ENCODE measurements at places on chromosomes 12 and 14.

DNA sequence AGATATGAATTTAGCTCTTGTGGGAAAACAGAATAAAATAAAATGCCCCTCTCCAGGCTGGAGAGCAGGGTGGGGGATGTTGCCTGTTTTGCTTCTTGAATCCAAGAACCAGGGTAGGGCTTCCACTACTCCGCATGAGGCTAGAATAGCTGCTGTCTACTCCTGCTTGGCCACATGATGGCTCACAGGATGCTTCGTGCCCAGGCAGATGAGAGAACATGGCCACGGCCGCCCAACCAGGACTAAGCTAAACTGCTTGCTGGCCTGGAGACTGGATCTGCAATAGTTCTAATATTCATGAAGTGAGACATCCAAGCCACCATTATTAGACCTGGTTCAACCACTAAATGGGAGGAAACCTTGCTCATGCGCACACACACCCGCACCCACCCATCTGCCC is 122.2 kb upstream of the METAP2 start:
- DNase-seq: no peak

GRCh38 chr12:65015850-65016249 is 105.3 kb downstream of the WIF1 start:
- no peak for DNase-seq

DNA sequence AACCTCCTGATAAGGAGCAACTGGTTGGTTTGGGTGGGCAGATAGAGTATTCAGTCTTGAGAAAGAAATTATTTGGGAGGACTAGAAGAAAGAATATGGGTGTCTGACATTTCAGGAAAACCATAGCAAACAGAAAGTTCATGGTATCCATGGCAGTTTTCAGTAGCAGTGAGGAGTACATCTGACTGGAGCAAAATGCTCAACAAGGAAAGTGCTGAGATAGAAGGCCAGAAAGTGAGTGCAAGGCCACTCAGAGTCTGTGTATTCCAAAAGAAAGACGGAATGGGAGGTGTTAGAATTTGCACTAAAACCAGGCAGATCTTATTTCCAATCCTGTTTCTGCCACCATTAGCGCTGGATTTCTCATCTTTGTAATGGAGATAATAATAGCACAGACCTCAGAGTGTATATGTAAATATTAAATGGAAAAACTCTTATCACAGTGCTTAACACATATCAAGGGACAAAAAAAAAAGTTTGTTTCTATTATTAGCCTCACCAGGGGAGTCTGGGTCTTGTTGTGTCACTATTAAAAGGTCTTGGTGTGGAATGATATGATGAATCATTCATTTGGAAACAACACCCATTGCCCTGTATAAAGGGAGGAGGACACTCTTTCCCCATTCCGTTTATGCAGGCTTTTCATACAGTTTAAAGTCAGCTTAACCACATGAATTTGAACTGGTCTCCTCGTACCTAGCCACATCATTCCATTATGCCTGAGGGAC is 349.8 kb downstream of the IPO8 start:
- DNase-seq: no peak

DNA sequence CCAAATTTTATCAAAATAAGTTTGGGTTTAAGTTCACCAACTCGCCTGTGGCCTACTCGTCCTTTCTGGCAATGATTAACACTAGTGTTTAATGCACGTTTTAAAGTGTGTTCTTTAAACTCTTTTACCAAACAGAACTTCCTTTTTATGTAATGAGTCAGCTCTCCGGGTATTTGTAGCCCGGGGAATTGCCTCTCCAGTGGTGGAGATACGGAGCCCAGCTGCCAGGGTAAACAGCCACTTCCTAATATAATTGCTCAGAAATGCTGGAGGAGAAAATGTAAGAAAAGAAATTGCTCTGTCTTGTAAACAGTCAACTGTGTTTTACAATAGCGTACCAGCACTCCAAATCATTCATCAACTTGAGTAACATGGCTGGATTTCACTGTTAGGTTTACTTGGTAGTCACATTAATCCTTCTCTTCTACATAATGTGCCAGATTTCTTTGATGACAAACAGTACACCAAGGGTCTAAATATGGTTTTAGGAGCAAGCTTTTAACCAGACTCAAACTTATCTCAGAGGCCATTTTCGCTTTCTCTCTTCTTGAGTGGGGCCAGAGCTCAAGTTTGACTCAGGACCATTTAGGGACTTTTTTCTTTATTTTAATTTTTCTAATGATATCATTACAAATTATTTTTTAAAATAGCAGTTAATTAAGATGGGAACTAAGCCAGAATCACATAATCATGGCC is 101.2 kb upstream of the SLC38A2 start:
- no peak for DNase-seq

DNA sequence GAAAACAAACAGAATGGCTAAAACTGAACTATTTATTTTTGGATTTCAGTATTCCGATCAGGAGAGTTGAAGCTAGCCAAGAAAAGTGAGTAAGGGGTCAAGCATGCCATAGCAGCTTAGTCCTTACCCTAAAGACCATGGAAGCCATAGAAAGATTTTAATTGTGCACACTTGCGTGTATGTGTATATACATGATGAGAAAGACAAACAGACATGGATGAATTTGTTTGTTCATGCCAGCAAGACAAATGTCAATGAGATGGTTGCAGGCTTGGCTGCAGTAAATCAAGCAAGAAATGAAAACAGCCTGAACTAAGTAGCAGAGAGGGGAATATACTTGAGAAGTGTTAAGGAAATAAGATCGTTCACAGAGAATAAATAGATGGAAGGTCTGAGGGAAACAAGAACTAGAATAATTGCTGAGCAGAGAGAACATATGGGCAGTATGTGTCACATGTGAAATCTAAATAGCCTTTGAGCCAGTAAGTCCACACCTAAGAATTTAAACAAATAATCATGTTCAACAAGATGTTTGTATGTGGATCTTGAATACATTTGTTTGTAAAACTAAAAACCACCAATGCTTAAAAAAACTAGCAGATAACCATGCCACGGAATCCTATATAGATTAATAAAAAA is 14.8 kb downstream of the SNW1 start:
- DNase-seq: no peak

DNA sequence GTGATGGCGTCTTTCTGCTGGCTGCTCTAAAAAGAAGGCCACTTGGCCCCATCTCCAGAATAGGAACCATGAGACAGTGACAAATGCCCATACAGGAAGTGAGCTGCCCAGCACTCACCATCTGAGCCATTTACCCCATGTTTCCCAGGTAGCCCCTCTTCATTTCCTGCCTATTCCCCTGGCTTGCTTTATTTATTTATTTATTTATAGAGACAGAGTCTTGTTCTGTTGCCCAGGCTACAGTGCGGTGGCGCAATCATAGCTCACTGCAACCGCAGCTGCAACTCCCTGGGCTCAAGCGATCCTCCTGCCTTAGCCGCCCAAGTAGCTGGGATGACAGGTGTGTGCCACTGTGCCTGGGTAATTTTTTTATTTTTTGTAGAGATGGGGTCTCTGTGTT is 71.2 kb downstream of the RIN3 start:
- no peak for DNase-seq

GRCh38 chr12:12427568-12427967 is 70.7 kb downstream of the BORCS5 start:
- no peak for DNase-seq

All from stimulated activated CD4-positive, alpha-beta T cell treated with anti-CD3 and anti-CD28 coated beads, TNF-alpha, amount 100 ng/mL, for 4 hours (primary cell).